ENCODE measurements at places on chromosomes 12 and 14. TPM values are rescaled to one million over a fixed set of nuclear protein-coding genes. Genes with fewer than 3 reads are reported as not detected.

DNA sequence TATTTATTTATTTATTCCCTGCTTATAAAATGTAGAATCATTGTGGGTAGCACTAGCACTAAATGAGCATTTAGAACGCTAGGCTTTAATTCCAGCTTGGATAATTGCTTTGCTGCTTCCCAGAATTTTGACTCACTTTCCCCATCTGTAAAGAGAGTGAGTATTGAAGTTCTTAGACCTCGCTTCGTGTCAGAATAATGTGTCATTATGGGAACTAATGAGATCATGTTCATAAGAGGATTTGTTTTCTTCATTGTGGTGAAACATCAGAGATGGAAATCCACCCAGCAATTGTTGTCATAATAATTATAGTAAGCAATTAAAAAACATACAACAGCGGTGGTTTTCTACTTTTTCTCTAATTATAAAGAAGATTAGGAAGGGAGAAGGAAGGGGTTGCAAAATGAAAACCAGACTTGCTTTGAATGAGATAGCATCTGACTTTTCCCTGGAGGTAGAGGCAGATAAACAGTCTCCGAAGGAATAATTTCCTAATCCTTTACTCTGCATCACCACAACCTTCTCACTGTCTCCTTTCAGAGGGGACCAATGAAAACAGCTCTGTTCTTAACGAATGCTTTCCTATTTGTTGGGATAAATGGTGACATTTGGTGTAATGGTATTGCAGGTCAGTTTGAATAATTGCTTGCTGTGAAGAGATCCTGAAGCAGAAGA, 86.8 kb upstream of the ARHGAP5 start:
- no peak for DNase-seq
- H3K36me3 ChIP-seq = no peaks in the 10 kb centered on the region
- peak overlapping the region; percentile 86 for H3K27ac ChIP-seq
- no peak overlapping the region for H3K4me3 ChIP-seq

SPTLC2 gene
- total RNA-seq = 53.6 TPM

TTC9 gene
- total RNA-seq = 9.0 TPM

GRCh38 chr12:76152181-76152807, 67.8 kb upstream of the NAP1L1 start:
- no peak overlapping the region for H3K4me3 ChIP-seq
- H3K4me1 ChIP-seq = peaks cover 2% of the 10 kb centered on the region
- H3K36me3 ChIP-seq = no peaks in the 10 kb centered on the region
- no peaks in the 10 kb centered on the region for H3K27me3 ChIP-seq
- H3K27ac ChIP-seq = no peak overlapping the region

DNA sequence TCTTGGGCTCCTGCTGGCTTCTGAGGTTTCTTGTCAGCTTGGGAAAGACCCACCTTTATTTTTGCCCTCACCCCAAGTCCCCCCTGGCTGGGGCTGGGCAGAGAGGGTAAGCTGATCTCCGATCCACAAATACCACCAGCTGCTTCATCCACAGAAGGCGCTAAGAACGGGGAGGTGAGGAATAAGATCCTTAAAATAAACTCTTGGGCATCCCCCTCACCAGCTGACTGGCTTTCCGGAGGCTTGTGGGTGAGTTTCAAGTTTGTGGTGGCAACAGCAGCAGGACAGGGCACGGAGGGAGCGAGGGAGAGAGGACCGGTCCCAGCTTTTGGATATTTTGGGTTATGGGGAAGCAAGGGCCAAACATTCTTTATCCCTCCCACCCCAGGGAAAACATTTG, 20.8 kb upstream of the HSPB8 start:
- H3K4me3 ChIP-seq = no peak overlapping the region
- H3K36me3 ChIP-seq = no peaks in the 10 kb centered on the region
- DNase-seq = no peak
- no peak overlapping the region for H3K27ac ChIP-seq
- peaks cover 12% of the 10 kb centered on the region for H3K4me1 ChIP-seq

DNA sequence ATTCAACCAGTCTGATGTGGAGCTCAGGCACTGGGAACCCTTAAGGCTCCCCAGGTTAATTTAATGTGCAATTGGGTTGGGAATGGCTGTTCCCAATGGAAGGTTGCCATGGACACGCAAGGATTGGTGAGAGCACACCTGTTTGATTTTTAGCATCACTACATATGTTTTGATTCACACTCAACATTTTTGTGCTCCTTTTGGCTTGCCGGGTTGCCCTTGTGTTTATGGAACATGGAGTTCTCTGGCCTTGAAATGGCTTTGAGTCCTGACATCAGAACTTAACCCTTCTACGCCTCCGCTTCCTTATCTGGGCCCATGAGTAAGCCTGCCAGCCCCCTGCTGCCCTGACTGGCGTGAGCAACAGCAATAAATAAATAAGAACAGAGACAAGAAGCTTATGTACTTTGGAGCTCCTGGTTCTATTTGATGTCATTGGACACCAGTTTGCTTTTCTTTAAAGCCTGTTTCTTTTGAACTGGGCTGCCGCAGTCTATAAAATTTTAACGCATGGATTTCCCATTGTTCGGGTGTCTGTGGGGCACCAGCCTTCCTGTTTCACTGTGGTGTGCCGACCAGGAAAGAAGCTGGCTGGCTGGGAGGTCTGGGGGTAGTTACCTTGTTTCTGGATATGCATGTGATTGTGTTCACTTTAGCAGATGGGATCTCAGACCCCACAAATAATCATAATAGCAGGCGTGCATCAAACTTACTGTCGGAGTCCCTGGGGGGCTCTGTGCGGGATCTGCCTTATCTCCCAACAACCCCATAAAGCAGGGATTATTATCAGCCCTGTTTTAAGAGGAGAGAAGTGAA, 27.8 kb downstream of the TBX3 start:
- DNase-seq = no peak
- no peaks in the 10 kb centered on the region for H3K36me3 ChIP-seq
- no peak overlapping the region for H3K4me3 ChIP-seq
- H3K27ac ChIP-seq = peak overlapping the region; percentile 37

Data from progenitor cell of endocrine pancreas (in vitro differentiated cells).